ENCODE measurements at places on chromosomes 5 and 9.

DNA sequence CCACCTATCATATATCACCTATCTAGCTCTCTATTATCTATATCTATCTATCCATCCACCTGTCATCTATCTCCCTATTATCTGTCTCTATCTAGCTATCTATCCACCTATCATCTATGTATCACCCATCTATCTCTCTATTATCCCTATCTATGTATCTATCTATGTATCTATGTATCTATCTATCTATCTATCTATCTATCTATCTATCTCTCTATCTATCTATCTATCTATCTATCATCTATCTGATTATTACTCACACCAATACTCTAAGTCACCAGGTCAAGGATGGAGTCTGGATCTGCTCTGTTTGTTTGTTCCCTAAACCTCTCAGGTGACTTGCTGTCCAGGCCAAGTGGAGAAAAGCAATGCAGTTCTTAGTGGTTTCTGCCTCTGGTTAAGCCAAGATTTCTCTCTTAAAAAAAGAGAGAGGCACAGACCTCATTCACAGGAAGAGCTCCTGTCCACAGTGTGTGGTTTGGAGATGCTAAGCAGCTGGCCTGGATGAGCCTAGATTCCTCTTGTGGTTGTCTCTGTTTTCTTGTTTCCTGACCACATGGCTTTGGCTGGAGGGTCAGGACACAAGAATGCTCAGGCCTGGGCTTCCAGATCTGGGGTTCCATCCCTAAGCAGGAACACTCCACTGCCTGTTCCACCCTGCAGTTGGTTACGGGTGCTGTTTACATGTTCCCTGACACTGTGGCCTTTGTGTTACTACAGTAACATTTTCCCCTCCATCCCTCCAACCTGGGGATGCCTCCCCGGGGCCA lies 133.4 kb downstream of the PHF2 start:
- no peak for DNase-seq

DNA sequence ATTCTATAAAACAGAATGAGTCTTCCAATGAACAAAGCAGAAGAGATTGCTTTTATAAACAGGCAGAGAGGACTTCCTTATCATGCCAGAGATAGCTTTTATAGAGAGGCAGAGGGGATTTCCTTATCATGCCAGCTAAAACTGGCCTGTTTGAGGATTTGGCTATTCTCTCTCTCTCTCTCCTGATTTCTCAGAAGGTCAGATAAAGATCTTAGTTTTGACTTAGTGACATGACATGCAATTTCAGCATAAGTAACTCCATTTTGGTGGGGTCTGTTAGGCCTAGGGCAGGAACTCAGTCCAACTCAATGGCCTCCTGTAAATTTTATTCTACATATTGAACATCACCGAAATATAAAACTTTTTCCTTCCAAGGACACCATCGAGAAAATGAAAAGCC lies 31.5 kb upstream of the DENND4C start:
- no peak for DNase-seq

GRCh38 chr5:169567079-169567478 lies 16.5 kb upstream of the SPDL1 start:
- DNase-seq, result no peak

- DNase-seq, result no peak
These were observed 201.5 kb upstream of the MVB12B start for GRCh38 chr9:126125177-126125576.

- DNase-seq, result no peak
These were observed 118.1 kb upstream of the CCDC112 start for GRCh38 chr5:115414406-115415142.

GRCh38 chr9:126506361-126507317 lies 107.1 kb upstream of the LMX1B start:
- DNase-seq, result no peak

GRCh38 chr5:137186759-137187461 lies 312.2 kb downstream of the SPOCK1 start:
- no peak for DNase-seq

GRCh38 chr5:63794296-63794695 lies 167.9 kb downstream of the HTR1A start:
- no peak for DNase-seq

- DNase-seq, result no peak
These were observed 36.3 kb downstream of the ERGIC1 start for GRCh38 chr5:172870291-172870714.

DNA sequence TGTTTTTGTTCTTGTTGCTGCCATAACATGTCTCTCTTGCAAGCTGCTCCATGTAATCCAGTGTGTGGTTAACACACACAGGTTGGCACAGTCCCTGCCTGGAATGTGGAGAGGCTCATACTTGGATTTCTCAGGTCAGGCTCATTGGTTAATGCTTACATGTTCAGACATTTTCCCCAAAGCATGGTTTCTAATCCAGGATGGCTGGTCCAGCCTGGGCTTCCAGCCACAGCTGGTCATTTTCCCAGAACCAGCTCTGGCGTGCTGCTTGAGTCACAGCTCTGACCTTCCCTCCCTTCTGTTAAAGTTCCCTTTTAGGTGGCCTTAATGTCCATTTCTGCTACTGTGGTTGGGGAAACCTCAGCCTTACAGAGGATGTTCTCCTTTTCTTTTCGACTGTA lies 294.3 kb downstream of the TAF11L14 start:
- no peak for DNase-seq

- no peak for DNase-seq
These were observed 168.5 kb downstream of the RAB3C start for GRCh38 chr5:58751222-58751837.

GRCh38 chr5:173233347-173234128 lies 1.5 kb downstream of the NKX2-5 start:
- DNase-seq, result no peak

DNA sequence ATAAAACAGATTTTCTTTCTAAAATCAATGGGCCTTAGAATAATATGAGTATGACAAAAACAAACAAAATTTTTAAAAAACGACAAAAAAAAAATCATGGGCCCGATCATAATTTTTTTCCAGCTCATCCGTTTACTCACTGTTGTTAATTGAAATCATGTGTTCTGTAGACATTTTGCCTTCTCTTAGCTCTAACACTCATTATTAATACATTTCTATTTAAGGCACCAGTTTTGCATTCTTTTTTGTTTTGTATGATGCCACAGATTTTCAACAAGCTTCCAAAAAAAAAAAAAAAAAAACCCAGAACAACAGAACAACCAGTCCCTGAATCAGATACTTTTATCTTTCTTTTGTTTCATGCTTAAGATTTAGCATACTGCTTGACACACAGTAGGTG lies 86.4 kb downstream of the PRLR start:
- DNase-seq, result no peak

DNA sequence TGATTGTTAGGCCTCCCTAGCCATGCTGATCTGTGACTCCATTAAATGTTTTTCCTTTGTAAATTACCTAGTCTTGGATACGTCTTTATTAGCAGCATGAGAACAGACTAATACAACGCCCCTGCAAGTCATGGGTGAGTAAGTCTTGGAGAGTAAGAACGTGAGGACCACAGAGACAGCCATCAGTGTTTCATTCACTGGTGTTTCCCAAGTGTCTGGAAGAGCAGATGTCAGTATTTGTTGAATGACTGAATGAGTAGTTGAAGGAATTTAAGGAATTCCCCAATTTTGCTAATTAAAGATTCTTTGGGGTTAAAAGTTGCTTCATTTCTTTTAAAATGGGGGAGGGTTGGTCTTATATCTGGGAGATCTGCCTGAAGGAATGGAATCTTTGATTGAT lies 178.8 kb downstream of the TRIO start:
- DNase-seq, result no peak

GRCh38 chr5:147393874-147394672 lies 115.8 kb downstream of the DPYSL3 start:
- DNase-seq, result no peak

GRCh38 chr5:78569441-78569840 lies 79.1 kb downstream of the LHFPL2 start:
- no peak for DNase-seq

DNA sequence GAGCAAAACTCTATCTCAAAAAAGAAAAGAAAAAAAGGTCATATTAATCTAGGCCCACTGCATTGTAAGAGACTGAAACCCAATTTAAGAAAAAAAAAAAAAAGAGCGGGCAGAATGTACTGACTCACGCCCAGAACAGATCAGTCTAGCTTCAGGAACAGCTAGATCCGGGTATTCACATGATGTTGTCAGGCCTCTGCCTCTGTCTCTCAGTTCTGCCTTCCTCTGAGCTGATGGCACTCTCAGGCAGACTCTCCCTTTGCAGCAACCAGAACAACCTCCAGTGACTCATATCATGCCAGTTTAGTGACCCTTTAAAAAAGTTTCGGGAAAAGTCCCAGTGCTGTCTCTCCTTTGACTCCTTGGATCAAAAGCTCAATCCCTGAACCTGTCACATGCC lies 53.0 kb downstream of the NEURL1B start:
- DNase-seq, result no peak

GRCh38 chr5:158117467-158118160 lies 258.7 kb upstream of the CLINT1 start:
- no peak for DNase-seq

DNA sequence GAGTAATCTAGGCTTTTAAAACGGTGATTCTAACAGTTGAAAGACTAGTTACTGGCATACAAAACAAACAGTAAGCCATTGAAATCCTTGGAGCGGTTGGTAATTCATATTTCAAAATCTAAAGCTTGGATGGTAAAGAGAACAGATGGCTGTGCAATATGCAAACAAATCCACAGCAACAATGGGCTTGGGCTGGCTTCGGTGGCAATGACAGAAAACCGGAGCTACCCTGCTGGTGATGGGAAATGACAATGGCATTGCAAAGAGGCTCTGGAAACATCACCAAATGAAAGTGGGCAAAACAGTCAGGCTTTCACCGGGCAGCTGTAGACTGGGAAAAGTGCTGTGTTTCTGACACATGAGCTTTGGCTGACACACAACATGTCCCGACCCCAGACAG lies 42.2 kb downstream of the MED27 start:
- no peak for DNase-seq

- no peak for DNase-seq
These were observed 82.3 kb downstream of the SLC1A3 start for GRCh38 chr5:36688722-36689121.

DNA sequence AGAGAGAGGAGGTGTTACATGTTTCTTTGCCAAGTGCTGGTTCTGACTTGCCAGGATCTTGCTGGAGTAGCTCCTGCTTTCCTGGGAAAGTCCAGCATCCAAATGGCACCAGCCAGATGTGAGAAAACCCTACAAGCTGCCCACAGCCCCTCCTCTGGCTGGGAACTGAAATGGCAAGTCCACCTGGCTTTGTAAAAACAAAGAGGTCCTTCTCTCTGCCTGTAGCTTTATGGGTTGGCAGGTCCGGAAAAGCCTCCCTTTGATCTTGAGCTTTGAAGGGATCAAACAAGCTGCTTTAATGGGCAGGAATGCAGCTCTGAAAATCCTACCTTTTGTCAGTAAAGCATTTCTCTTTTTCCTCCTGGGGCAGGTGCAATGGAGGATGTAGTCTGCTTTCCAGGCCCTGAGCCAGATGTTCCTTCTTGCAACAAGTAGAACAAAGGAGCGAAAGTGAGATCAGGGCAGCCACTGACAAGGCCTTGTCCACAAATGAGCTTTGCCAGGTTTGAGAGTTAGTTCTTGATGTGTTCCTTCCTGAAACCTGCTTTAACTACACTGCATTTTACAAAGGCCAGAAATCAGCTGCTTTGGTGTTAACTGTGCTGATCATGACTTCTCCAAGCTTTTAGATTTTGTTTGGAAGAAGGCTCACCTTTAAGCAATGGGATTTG lies 456.7 kb downstream of the ZNF608 start:
- no peak for DNase-seq

DNA sequence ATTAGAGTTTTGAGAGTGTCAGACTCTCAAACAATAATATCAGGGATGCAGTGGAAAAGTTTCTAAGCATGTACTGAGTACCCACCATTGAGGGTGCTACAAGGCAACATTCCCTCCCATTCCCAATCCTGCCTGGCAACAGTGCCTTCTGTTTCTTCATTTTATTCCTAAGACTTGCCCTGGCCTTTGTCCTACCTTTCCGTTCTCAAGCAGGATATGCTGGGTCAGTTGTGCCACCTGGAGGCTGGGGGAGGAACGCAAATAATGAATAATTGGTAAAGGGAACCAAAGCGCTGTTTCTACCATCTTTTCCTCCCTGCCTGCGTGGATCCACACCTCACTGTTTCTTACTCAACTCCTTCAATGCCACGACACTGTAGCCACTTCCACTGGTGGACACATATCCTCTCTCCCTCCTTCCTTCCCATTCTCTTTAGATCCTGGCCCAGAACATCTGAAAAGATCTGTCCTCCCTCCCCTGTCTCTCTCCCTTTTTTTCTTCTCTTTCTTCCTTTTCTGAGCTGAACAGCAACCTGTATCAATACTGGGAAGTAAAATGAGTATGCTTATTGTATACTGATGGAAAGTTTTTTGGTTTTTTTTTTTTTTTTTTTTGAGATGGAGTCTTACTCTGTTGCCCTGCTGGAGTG lies 149.5 kb downstream of the C9orf152 start:
- peak; percentile 34 for DNase-seq

All from activated effector memory CD4-positive, alpha-beta T cell treated with Interleukin-2 at 50 U/mL for 16 hours (primary cell).